ENCODE measurements at places on chromosomes 6 and 20. TPM values are rescaled to one million over a fixed set of nuclear protein-coding genes. Genes with fewer than 3 reads are reported as not detected.

DNA sequence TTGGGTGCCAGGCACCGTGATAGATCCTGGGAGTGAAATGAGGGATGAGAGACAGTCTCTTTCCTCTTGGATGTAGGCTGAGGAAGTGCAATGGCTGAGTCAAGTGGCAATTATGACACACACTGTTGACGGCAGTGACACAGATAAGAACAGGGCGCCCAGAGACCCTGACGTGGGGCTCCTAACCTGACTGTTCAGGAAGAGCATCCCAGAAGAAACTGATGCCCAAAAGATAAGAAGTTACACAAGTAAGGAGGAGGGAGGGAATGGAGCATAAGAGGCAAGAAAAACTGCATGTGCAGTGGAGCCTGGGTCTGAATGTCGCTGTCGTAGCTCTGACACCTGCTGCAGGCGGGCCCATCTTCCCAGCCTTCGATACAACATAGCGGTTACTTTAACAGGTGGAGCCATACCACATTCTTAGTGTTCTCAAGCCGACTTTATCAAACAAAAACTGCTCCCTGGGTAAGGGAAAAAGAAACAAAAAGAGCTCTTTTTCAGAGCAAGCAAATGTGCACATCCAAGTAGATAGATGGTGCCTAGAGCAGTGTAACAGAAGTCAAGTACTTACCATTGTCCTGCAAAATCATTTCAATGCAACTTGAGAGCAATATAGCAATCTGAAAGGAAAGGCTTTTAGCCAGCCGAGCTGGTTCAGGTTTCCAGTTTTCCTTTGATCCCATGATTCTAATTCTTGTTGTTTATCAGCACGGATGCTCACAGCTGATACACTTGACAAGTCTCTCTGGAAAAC, 463.9 kb upstream of the JARID2 start:
- DNase-seq: no peak

DNA sequence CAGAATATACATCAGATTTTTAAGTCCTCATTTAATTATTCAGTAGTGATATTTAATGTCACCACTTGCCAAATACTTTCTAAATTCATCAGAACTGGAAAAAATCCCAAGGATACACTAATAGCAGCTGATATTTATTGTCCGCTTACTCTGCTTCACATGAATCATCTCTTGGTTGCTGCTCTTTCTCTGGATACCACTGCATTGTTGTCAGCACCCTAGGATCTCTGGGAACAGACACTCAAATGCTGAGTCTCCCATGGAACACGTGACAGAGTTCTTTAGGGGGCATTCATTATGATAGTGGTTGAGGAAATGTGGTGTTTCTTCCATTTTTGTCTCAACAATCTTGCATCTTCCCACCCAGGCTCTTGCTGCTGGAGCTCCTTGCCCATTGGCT, 318.0 kb downstream of the RFPL4B start:
- DNase-seq: no peak

Gene PGC
- 12.6 TPM for polyA plus RNA-seq

Gene DEFB129
- not detected for polyA plus RNA-seq

Gene SSTR4
- polyA plus RNA-seq: 0.04 TPM

Gene DNAH8
- polyA plus RNA-seq: 0.22 TPM
